ENCODE measurements at places on chromosomes 3 and 15.

GRCh38 chr15:91113030-91113429 is 13.0 kb downstream of the SV2B start:
- DNase-seq, result no peak

GRCh38 chr15:59166601-59167265 is 39.9 kb upstream of the LDHAL6B start:
- no peak for DNase-seq

DNA sequence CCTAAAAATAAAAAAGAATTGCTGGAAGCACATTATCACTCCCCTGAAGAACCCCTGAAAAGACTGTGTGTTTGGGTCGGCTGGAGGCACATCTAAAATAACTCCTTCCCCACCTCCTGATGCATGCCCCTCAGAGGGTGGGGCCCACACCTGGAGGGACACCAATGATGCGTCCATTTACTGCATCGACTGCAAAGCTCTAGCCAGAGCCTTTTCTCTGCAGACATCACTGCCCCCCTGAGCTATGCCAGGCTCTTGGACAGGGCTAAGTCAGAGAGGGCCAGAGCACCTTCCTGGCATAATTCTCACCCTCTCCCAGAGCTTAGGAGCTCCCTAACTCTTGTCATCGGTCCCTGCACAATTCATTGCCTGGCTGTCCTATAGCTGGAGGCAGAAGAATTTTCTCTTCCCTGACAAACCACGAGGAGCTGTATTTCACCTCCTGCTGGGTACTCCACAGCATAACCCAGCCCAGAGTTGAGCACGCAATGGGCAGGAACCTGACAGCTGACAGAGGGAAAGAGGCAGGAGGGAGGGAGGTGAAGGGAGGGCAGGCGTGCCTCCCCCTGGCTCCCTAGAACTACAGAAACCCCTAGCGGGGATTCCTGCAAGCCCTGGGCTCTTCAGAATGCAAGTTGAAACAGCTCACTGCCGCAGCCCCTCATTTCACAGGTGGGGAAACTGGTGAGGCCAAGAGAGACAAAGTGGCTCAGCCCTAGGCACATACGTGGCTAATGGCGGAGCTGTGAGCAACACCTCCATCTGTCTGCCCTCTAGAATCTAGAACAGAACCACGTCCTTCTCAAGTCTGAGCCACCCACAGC is 46.6 kb downstream of the XXYLT1 start:
- DNase-seq, result no peak

DNA sequence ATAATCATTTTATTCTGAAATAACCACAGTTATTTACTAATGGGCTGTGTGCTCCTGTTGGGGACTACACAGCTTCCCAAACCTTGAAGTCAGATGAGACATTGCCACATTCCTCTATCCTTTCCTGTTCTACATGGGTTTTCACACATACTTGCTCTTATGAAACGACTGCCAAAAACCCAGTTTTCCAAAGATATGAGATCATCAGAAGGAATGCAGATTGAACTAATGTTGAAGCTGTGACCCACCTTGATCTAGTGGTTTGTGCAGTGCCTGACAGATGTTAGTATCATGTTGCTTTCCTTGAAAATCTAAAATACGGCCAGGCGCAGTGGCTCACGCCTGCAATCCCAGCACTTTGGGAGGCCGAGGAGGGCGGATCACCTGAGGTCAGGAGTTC is 144.6 kb downstream of the VGLL4 start:
- no peak for DNase-seq

GRCh38 chr3:58092521-58092920 is 84.3 kb downstream of the FLNB start:
- no peak for DNase-seq

- no peak for DNase-seq
These were observed 16.0 kb upstream of the SRP14 start for GRCh38 chr15:40054855-40055575.

DNA sequence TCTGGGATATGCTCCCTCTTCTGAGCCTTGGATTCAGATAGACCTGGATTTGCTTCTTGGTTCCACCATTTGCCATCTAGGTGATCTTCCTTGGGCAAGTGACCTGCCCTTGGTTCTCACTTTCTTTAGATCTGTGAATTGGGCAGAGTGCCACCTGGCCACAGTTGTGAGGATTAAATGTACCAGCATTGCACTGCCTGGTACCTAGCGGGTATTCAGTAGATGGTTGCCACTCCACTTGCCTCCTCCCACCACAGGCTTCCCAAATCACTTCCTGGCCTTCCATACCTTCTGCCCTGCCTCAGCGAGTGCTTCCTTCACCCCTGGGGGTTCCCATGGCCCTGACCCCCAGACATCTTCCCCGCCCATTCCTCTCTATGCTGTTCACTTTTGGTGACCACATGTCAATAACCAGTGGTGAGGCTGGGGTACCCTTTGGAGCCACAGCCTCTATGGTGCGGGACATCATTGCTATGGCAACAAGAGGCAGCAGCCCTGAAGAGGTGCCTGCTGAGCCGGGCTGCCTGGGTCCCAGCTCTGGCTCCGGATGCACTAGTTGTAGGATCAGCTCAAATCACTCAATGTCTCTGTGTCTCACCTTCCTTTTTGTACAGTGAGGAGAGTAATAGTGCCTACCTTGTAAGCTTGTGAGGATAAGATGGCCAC is 40.5 kb downstream of the CMTM7 start:
- DNase-seq, result no peak

GRCh38 chr15:68349151-68349550 is 71.6 kb downstream of the FEM1B start:
- no peak for DNase-seq

DNA sequence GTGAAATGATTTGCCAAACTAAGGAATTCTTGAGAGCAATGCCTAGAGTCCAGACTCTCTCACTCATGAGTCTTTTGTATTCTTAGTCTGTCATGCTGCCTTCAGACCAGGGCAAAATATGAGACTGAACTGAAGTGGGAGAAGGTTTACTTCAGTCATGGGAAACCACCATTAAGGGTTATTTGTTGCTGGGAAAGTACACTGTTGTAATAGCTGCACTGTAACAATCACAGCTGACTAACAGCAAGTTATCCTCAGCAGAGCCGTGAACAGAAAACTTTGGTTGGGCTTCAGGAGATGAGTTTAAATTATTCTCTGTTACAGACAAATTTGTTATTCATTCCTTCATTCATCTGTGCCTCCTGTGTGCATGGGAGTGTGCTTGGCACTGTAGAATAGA is 258.5 kb downstream of the ROBO2 start:
- DNase-seq, result no peak

GRCh38 chr3:177932750-177933660 is 603.2 kb upstream of the KCNMB2 start:
- DNase-seq, result no peak

- DNase-seq, result no peak
These were observed 524.9 kb upstream of the PROK2 start for GRCh38 chr3:72309661-72310418.
